ELF-1 (cell line): ENCODE measurements at places on chromosomes 6 and 20.

DNA sequence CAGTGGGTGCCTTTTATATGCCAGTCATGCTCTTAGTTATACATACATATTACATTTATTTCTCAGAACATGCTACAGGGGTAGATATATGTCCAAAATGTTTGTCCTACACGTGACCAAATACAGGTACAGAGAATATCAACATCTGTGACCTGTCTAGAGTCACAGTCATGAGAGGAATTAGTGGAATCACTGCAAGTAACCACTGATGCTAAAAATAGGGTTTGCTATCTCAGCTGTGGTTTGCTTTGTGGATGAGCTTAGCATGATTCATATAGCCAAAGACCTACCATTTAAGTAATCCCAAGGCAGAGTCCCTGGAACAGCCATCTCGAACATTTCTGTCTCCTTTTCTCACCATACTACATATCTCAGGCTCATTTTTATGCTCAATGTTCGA is 32.3 kb downstream of the GSTA3 start:
- DNase-seq = no peak

GRCh38 chr6:29656157-29656556 is 735 bp upstream of the MOG start:
- no peak for DNase-seq

DNA sequence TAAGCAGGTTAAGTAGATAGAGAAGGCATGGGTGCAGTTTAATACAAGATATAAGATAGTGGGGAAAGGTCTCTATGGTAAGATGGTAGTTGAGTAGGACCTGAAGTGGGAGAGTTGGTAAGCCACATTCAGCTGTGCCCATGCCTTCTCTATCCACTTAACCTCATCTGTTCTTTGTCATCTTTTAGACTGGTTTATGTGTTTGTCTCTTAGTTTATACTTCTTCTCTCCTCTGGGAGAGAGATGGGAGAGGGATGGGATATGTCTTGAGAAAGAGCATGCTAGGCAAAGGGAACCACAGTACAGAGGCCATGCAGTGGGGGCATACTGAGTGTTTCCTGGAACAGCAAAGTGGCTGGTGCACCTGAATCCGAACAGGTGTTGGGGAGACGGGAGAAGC is 46.7 kb downstream of the KIZ start:
- no peak for DNase-seq

- no peak for DNase-seq
Observed at GRCh38 chr6:105859457-105859856, 226.7 kb upstream of the PRDM1 start.

DNA sequence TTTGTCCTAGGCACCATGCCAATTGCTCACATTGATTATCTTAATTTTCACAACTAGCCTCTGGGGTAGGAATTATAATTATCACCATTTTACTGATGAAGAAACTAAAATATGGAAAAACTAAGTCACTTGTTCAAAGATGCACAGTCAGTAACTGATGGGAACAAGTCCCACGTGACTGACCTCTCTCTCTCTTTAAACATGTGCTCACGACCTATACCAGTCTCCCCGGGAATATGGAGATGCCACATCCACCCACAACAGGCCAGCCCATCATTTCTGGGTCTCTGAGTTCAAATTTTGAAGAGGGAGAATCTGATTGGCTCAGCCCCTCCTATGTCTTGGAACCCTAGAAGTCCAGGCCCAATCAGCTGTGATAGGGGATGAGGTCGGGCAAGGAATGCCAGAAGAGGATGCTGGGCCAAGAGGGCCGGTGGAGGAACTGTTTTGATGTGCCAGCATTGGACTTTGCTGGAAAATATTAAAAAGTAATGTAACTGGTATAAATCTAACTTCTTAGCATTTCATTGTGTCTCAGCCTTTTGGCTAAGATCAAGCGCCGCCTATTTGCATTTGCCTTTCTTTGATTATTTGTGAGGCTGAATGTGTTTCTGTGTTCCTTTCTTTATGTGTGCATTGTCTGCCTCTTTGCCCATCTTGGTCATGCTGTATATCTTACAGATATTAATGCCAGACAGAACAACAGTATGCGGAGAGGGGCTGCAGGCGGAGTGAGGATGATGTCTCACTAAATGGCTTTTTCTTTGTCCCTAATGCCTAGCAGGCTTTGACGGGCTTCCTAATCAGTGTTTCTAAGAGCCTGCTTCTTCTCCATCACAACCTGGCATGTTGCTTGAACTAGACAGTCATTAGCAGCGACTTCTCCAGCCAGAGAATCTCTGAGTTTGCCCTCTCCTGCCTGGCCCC is 126.6 kb downstream of the VEGFA start:
- DNase-seq = no peak
